ENCODE measurements at places on chromosomes 2 and 18. TPM values are rescaled to one million over a fixed set of nuclear protein-coding genes. Genes with fewer than 3 reads are reported as not detected.

DNA sequence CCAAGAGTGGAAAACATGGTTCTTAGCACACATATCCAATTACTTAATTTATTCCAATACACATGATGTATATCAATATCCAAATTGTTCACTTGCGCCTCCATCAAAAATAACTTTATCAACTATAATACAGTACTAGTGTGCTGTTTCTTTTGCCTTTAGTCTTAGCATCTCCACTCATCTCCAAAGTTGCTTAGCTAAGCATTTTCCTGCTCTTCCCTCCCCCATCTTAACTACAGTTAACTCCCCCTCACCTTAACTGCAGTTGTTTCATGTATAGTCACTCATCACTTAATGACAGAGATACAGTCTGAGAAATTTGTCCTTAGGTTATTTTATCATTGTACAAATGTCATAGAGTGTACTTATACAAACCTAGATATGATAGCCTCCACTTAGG lies 705.2 kb upstream of the LINC00305 start:
- no peak for DNase-seq

GRCh38 chr18:12271376-12272235 lies 17.4 kb downstream of the CIDEA start:
- peak; percentile 61 for DNase-seq

- DNase-seq: no peak
Observed at GRCh38 chr2:168293766-168294165, 46.4 kb upstream of the STK39 start.

- DNase-seq: no peak
Observed at GRCh38 chr18:607930-608329, 11.1 kb downstream of the CLUL1 start.

DNA sequence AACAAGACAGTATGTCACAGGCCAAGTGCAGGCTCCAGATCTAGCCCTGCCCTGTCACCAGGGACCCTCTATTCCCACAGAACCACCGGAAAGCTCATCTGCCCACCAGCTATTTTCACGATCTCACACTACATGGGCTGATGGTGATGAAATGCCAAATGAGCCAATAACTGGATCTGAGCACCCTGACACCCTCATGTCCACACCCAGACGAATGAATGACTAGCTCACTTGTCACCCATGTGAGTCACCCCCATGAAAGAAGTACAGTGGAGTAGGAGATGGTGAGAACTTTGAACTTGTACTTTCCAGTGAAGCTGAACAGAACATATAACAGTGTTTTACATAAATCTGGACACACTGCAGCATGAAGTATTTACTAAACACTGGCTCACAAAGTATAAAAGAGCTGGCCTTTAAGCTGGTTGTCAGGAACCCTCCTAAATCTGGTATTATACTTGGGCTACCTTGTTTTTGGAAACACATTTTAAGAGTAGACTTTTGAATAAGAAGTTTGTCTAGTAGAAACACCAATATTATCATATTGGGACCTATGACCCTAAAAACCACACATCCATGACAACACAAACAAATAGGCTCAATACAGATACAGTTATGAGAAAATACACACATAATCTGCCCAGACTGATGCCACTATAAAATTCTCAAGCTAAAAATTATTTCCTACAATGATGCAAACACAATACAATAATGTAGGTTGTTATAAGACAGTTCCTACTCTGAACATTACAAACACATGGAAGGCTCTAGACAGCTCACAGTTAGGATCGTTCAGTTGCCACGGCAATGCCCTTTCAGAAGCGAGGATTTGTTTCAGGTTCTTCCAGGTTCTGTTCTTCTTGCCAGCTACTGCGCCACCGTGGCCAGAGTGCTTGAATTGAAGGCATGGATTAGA lies 19.0 kb downstream of the INO80C start:
- DNase-seq: no peak

GRCh38 chr2:219280651-219281050 lies 1.5 kb downstream of the DNAJB2 start:
- DNase-seq: no peak

DNA sequence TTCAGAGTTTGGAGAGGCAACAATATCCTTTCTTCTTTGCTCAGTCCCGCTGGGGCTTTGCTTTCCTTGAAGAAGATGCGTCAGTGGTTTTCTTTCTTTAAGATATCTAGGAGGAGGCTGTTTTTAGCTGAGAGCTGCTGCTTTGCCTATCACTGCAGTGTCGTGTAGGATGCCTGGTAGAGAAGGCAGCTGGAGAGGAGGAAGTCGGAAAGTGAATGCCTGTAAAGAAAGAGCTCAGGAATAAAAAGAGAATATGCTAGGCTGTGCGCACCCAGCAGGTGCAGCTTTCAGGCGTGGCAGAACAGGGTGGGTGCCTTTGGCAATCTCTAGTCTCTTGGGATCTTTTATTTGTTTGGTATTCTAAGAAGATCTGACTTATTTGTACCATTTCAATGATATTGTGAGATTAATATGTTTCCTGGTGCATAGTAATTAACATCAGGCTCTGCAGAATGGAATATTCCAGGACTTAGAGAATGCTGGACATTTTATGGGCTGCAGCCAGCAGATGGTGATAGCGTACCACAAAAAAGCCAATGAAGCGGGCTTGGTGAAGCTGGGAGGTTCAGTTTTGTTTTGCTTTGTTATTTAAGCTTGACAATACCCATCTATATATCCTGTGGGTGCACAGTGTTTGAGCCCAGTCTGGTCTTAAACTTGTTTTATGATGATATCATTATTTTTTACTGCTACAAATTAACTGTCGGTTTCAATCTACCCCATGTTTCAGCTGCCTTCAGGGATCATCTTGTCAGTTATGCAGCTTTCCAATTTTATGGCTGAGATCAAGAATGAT lies 34.9 kb downstream of the CAVIN2 start:
- DNase-seq: no peak

DNA sequence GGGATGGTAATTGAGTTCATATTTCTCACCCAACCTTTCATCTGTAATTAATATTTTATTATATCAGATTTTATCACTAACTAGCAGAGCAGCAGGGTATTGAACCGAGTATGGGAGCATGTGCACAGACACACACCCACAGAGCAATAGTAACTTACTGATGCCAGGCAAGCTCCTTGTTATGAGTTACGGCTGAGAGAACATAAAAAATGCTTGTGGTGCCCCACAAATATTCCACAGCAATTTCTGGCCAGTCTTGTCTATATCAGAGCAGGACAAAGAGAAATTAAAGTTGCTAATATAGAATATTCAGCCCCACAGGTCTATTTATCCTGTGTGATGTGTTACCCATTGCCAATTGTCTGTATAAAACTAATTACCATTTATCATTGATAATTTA lies 501.8 kb upstream of the RAB12 start:
- no peak for DNase-seq

DNA sequence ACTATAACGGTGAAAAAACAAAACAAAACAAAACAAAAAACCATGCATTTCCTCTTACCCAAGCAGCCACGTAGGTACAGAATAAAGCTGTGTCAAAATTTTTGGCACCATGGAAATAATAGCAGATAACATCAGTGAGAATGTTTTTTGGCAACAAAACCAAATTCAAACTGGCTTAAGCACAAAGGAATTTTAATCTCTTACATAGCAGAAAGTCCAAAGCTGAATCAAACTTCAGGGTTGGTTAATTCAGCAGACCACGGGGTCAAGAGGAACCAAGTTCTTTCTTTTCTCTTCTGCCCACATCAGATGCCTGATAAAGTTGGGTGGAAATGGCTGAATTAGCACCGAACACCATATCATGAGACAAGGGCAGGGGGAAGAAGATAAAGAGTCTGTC lies 129.5 kb downstream of the PAX3 start:
- DNase-seq: no peak

DNA sequence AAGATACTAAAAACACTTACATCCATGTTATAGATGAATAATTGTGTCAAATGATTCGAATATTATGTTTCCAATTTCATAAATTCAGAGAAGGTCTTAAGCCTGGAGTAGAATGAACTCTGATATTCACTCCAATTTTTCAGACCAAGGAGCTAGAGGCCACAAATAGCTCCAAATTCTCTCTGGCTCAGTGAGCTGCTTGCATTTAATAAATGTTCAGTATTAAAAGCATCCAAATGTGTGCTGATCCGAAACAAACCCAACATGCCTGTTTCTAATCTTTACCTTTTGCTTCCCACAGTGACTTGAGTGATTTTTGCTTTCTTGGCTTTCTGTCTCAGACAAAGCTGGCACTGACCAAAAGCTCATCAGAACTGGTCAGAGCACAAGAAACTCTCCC lies 291.4 kb downstream of the CCDC85A start:
- no peak for DNase-seq

DNA sequence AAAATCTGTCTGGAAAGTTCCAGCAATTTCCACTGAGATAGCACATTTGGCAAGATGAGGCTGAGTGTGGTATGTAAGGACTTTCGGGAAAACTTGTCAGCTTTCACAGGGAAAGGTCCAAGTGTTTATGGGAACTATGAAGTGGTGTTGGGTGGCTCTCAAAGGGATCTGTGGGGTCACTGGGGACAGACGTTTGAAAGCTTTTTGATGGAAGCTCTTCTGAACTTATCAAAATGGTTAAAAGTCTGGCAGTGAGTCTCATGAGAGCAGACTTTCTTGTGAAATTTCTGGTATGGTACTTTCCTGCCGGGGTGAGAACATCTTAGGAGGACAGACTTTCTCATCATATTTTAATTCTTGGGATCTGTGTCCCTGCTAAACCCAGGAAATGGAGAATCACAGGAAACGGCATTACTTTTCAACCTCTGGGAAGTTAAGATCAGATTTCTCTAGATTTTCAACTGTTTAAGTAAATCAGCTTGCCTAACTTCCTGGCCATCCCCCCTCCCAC lies 546.3 kb upstream of the ZEB2 start:
- no peak for DNase-seq

- no peak for DNase-seq
Observed at GRCh38 chr2:45843136-45843535, 191.7 kb downstream of the PRKCE start.

DNA sequence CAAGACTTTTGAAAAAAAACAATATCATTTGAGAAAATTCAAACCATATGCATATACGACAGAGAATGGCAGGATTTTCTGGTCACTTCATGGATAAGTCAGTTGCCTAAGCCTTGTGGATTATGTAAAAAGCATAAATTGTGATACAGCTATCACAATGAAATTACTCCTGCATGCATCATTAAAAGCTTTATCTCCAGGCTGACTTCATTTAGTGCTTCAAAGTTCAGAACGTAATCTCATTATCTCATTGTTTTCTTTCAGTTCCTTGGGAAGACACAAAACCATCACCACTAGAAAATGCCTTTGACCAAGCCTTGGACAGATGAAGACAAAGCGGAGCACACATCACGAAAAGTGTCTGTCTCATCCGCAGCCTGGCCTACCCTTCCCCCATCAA lies 57.0 kb downstream of the L3MBTL4 start:
- no peak for DNase-seq

- DNase-seq: no peak
Observed at GRCh38 chr2:189821953-189822748, 37.9 kb downstream of the PMS1 start.

DNA sequence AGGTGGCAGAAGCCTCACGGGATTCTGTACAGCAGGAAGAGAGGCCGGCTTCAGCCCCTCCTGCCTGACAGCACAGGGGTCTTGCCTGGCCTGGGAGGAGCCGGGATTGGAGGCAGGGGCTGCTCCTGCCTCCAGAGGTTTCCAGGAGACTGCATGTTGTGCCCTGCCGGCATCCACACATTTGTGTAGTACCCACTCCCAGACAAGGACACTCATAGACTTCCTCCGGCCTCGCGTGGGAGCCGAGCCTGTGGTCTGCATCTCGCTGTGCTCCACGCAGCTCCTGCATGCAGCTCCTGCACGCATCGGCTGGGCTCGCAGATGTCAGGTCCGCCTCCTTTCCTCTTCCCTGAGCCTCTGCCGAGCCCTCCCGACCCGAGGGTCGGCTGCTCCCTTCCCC lies 34.7 kb downstream of the TPO start:
- DNase-seq: no peak

GRCh38 chr2:181304011-181304844 lies 153.0 kb upstream of the ITGA4 start:
- DNase-seq: peak; percentile 53

- no peak for DNase-seq
Observed at GRCh38 chr2:204289066-204289465, 256.2 kb upstream of the PARD3B start.

- peak; percentile 14 for DNase-seq
Observed at GRCh38 chr2:226873051-226873620, 37.3 kb downstream of the RHBDD1 start.

DNA sequence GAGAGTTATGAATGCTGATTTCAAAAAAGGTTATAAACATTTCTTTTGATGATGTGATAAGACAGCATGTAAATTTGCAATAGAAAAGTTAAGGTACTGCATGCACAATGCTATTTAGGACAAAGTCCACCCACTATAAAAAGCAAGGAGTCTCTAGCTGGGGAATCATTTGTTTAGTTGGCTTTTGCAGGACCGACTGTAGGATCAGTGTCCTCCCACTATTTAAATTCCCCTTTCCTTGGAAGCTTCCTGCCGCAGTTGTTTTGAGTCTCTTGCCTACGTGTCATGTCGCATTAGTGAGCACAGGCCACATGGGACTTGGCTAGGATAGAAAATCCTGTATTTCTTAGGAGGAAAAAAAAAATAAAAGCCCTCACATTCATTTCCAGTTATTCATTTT lies 13.1 kb downstream of the QPCT start:
- no peak for DNase-seq

GRCh38 chr18:44180683-44181082 lies 500.0 kb upstream of the SETBP1 start:
- DNase-seq: no peak

GRCh38 chr2:70340761-70341476 lies 39.1 kb upstream of the FAM136A start:
- no peak for DNase-seq

- no peak for DNase-seq
Observed at GRCh38 chr18:24198461-24198860, 59.6 kb downstream of the CABYR start.

DNA sequence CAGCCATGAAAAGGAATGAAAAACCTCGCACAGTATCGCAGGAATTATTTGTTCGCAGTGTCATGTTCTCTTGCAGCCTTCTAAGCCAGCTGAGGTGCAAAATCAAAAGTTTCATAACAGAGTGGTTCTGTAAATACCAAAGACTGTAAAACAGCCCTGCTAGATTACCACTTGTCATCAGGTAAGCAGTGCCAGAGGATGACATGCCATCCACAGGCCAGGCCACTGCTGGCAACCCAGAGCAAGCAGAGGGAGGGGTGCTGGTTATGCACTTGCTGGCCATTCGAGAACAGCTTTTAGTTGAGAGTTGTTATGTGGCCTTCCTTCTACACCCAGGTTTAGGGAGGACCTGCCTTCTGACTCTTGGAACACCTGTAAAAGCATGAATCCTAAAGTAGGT lies 114.3 kb upstream of the MGAT5 start:
- DNase-seq: no peak

The PLCL1 gene
- total RNA-seq: 37.8 TPM

The SERPINB10 gene
- total RNA-seq: not detected

The CFAP65 gene
- not detected for total RNA-seq

The SERPINB4 gene
- not detected for total RNA-seq

The AGXT gene
- total RNA-seq: not detected

The SCN1A gene
- not detected for total RNA-seq

The ITGA6 gene
- 68.5 TPM for total RNA-seq

The ATP6V1B1 gene
- not detected for total RNA-seq

The GPBAR1 gene
- total RNA-seq: 1.2 TPM

The GKN1 gene
- not detected for total RNA-seq

The TMEM200C gene
- total RNA-seq: not detected

The KYNU gene
- total RNA-seq: not detected

The SRD5A2 gene
- total RNA-seq: not detected

The PRADC1 gene
- 7.0 TPM for total RNA-seq

The MAIP1 gene
- total RNA-seq: 23.3 TPM

The GPAT2 gene
- total RNA-seq: 2.0 TPM

The MRPL19 gene
- 18.0 TPM for total RNA-seq

The REG3G gene
- total RNA-seq: not detected
